ENCODE measurements at places on chromosomes 3 and 15.

GRCh38 chr3:144516026-144516425, 544.4 kb downstream of the DIPK2A start:
- no peak for DNase-seq

GRCh38 chr3:18135060-18135814, 289.9 kb downstream of the SATB1 start:
- DNase-seq = no peak

GRCh38 chr3:51394541-51394940, 3.5 kb downstream of the RBM15B start:
- no peak for DNase-seq

DNA sequence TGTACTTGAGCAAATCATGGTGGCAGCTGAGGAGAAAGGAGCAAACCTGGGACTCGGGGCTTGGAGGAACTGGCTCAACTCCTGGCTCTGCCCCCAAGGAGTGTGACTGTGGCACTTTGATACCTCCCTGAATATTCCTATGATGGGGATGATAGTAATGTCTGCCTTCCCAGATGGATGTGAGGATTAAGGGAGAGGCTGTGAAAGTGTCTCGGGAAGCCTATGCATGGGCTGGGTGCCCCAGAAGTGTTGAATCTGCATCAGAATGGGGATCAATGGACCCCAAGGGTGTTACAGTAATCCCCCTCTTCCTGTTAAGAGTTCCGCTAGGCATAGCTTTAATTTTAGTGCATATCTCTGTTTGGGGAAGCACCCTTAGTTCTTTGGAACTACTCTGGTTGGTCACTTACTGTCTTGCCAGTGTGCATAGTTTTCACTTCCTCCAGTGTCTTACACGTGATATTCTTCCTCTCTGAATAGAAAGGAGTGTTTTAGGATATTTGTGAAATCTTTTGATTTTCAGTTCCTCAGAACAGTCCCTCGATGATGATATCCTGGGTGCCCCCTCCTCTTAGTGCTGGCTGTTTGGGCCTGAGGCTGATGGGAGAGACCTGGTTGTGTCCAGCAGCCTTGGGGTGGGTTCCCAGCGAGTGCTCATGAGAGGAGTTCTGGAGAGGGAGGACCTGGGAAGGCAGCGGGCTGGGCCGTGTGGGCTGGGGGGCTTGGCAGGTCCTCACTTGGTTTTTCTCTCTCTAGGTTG, 97.5 kb downstream of the CHDH start:
- no peak for DNase-seq

GRCh38 chr3:100740207-100740606, 30.9 kb downstream of the TFG start:
- no peak for DNase-seq

- DNase-seq = no peak
These were observed 95.5 kb downstream of the TFDP2 start for GRCh38 chr3:142053835-142054234.

GRCh38 chr3:10248184-10248983, at the start of gene TATDN2:
TATDN2 (plus strand) TSS chr3:10248459; CDS start chr3:10249201, 742 bp downstream.
- peak; percentile 95 for DNase-seq

DNA sequence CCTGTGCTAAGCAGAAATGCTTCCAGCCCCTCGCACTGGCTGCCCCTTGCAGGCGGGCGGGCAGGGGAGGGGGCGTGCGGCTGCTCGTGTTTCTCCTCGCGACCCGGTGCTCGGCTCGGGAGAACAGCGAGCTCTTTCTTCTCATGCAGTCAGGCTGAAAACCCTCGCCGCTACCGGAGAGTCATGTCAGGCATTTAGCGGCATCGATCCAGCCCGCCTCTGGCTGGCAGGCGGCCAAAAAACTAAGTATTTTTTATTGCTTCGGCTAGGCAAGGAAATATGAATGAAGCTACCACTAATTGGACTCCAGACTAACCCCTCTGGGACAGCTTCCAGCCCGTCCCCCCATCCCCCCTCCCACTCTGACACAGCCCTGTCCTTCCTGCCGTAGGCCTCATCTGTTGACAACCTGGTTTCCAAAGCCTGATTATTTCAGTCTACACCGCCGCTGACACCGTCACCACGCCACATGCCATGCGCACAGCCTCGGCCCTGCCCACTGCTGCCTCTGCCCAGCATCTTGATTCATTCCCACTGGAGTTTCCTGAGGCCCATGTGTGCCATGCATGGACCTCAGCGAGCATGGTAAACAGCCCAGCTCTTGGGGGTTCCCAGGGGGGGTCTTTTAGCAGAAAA, 35.3 kb downstream of the TLE3 start:
- DNase-seq = peak; percentile 80

DNA sequence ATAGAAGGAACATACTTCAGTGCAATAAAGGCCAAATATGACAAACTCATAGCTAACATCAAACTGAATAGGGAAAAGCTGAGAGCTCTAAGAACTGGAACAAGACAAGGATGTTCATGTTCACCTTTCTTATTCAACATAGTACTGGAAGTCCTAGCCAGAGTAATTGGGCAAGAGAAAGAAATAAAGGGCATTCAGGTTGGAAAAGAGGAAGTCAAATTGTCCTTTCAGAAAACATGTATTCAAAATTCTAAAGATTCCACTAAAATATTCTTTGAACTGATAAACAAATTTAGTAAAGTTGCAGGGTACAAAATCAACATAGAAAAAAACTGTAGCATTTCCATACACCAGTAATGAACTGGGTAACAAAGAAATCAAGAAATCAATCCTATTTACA, 12.2 kb upstream of the ZNF197 start:
- no peak for DNase-seq

- DNase-seq = no peak
These were observed 145.3 kb downstream of the FOXP1 start for GRCh38 chr3:71438071-71438685.

DNA sequence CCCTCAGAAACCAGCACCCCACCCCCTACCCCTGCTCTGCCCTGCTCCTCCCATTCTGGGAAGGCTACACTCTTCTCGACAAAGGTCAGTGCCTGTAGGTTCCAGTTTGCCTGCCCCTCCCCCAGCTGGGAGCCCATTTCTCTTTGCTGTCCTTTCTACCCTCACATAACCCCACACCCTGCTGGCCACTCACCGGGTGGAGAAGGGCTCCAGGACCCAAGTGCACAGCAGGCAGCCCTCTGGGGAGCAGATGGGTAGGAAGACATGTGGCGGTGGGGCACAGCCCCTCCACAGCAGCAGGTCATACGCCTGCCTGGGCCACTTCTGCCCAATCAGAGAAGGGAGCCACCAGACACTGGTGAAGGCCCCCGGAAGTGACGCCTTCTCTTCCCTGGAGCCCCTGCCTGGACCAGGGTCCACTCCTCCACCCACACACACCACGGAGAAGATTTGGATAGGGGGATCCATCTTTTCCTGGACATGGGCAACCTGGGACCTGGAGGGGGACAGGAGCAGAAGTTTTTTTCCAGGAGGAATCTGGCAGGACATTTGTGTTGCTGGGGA, at the start of gene THPO:
Gene THPO, minus strand, starts transcription at position 326 of the 564 bp plus-strand sequence. CDS start 1,948 bp downstream, outside the sequence.
- no peak for DNase-seq

DNA sequence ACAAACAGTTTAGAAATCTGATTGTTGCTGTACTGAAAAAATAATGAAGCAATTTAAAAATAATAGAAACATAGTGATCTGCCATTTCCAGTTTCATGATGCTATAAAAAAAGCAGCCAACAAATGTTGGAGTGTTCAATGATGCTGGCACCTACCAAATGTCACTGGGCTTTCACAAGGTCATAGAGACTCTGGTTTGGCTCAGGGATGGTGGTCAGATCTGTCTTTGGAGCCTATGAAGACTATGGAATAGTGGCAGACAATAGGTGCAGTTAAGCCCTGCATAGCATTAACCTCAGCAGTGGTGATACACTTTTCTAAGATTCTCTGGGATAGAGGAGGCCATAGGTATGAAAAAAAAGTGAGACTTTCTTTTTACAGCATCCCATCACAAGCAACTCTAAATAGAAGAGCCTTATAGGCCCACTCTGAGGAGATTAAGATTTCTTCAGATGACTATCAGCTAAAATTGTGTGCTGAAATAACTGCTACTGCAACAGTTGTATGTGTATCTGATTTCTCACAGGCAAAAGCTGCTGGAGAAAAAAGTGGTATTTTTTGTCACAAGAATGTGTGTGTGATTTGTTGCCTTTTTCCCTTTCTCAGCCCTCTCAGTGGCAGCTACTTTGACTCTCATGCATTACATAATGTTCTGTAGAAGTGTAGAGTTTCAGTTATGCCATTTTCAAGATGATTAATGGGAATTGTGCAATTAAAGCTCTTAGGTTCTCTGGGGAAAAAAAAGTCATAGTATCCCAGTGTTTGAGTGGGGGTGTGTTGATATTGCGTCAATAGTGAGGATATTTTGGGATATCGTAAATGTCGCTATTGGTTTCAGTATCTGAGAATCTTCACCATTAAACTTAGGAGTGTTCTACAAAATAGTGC, 137.4 kb downstream of the MBNL1 start:
- DNase-seq = peak; percentile 51

GRCh38 chr15:30978328-30978727, 13.1 kb downstream of the MTMR10 start:
- DNase-seq = no peak

- no peak for DNase-seq
These were observed 70.4 kb upstream of the BLM start for GRCh38 chr15:90646662-90647305.

DNA sequence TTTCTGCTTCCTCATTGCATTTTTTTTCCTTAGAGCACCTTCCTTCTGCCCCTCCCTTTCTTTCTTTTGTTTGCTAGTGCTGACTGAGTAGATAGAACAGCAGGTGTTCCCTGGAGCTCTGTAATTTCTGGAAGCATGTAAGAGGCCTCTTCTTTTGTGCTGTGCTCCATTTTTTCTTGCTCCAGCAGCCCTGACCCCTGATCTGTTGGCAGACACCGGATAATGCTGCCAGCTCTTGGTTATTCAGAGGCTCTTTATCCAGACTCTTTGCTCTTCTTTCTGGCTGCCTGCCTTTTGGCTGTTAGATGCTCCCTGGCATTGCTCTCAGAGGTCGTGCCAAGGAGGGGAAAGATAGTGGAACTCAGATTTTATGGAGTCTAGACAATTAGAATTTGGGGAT, 104.4 kb upstream of the RBMS3 start:
- no peak for DNase-seq

- DNase-seq = no peak
These were observed 547.2 kb upstream of the TGFBR2 start for GRCh38 chr3:30059240-30059639.

DNA sequence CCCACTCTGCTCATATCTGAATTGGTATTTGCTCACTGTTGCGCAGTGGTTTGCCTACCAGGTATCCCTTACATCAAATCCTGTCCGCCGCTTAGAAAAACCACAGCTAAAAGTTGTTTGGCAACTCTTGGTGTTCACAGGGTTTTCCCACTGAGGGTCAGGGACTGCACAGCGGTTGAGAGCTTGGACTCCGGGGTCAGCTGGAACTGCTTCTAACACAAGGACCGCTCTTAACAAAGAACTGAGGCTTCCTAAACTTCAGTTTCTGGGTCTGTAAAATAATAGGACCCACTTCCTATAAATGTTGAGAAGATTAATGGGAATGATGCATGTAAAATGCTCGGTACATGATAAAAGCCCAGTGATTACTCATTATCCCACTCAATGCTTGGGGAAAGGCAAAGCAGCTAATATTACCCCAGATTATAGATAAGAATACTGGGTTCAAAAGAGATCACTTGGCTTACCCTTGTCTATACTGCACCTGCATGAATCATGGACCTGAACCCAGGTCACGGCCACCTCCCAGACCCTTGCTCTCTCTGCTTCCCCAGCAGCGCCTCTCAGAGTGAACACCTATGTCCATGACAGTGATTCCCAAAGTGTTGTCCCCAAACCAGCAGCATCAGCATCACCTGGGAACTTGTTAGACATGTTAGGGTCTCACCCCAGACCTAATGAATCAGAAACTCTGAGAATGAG, 36.1 kb downstream of the LIPC start:
- no peak for DNase-seq

- no peak for DNase-seq
These were observed 61.3 kb downstream of the FOXP1 start for GRCh38 chr3:71521940-71522876.

- peak; percentile 89 for DNase-seq
These were observed 53.9 kb upstream of the ACKR4 start for GRCh38 chr3:132543011-132543739.

- peak; percentile 8 for DNase-seq
These were observed 28.6 kb upstream of the UMPS start for GRCh38 chr3:124701687-124702086.

GRCh38 chr15:79987969-79988368, 17.0 kb upstream of the BCL2A1 start:
- DNase-seq = no peak

- DNase-seq = peak; percentile 37
These were observed 335.6 kb downstream of the NLGN1 start for GRCh38 chr3:173733029-173733652.

DNA sequence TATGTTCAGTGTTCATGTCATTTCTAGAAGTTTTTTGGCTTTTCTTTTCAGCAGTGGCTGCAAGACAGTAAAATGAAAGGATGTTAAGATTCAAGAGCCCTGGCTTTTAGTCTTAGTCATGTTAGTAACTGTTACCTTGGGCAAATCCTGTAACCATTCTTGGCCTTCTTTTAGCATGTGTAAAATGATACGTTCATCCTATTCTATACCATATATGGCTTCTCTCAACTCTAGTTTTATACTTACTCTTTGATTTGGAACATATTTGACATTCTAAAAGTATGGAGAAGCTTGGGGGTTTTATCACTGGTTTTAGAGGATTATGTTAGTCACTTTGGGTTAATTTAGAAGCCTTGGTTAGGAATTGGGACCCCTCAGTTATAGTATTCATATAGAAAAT, 20.1 kb downstream of the GTF2E1 start:
- DNase-seq = no peak

DNA sequence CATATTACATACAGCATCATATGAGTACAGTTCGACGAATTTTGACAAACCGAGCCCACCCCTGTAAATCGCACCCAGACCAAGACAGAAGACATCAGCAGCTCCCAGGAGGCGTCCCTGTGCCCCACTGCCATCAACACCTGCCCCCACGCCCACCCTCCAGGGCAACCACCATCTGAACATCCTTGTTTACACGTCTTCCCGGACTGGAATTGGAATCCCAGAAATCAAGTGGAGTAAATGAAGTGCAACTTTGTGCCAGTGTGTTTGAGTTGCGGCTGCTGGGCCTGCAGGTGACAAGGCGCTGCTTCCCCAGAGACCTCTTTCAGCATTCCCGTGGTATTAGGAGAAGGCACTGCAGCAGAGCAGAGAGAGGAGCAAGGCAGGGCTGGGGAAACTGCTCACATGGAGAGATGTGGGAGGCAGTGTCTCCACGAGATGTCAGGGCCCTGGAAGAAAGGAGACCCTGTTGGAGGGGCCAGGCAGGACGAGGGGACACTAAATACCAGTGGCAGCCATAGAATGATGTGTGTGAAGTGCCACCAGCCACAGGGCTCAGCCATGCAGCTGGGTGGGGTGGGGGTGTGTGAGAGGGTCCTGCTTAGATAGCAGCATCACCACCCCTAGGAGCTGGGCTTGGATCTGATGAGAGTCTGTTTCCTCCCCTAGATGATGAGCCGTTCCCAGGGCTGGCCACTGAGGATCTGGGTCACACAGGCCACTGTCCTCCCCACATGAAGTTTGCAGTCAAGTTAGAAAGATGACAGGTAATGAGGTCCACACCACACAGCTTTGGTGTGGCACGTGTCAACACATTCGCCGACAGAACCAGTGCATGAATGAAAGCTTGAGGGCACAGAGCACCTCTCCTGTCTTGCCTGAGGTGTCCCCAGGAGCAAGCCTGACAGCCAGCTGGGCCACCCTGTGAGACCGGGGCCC, 33.4 kb upstream of the PCSK6 start:
- DNase-seq = no peak
